Esophagus squamous epithelium (tissue), 5 donors: ENCODE measurements at places on chromosomes 13 and 19.

DNA sequence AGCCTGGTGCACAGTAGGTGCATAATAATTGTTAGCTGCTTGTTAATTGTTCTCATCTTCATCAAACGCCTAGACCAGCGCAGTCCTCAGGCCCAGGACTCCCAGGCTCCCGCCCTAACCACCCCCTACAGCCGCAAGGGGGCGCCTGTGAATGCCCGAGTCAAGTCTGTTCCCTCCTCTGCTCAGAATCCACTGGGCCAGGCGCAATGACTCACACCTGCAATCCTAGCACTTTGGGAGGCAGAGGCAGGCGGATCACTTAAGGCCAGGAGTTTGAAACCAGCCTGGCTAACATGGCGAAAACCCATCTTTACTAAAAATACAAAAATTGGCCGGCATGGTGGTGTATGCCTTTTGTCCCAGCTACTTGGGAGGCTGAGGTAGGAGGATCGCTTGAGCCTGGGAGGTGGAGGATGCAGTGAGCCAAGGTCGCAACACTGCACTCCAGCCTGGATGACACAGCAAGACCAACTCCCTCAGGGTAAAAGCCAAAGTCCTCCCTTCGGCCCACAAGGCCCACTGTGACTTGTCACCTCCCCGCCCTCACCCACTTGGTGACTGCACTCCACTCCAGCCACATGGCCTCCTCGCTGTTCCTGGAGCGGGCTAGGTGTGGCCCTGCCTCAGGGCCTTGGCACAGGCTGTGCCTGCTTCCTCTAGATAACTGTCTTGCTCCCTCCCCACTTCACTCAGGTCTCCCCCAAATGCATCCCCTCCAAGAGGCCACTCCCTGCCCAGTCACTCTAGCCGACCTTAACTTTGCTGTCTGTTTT is 9.1 kb downstream of the ZNF653 start:
- DNase-seq = no peak

DNA sequence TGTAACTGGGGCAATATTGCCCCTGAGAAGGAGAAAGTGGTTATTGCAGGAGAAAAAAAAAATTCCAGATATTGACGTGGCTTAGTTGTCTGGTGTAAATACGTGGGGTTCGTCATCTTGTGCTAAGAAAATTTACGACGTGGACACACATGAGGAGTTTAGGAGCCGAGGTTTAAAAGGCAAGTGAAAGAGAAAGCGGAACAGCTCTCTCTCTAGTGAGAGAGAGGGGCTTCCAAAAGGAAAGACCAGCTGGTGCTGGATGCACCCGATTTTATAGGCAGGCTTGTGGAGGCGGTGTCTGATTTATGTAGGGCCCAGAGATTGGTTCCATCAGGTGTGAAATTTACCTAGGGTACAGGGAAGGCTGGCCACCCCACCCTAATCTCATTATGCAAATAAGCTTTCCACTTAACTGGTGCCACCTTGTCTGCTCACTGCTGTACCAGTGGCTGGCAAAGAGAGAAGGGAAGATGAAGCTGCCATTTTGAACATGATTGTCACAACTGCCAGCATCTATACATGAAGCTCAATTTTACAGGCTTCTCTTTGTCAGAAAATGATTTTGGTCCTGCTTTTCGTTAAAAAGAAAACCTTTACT is 845.1 kb downstream of the DACH1 start:
- no peak for DNase-seq

DNA sequence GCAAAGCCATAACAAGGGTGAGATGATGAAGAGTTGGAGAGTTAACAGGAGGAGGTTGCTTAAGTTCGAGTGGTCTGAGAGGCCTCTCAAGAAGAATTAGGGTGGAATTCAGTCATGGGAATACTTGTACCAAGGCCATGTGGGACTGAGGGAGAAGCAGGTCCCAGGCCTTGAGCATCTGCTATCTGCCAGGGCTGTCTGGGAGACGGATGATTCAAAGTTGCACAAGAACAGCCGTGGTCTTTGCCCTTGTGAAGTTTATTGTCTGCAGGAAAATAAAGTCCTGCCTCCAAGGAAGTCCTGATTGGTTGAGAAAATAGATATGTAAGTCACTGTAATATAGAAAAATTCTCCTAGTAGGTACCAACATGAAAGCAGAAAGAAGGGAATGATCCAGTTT is 178.8 kb upstream of the RFC3 start:
- no peak for DNase-seq

GRCh38 chr13:33375421-33375820 is 89.9 kb upstream of the STARD13 start:
- no peak for DNase-seq

DNA sequence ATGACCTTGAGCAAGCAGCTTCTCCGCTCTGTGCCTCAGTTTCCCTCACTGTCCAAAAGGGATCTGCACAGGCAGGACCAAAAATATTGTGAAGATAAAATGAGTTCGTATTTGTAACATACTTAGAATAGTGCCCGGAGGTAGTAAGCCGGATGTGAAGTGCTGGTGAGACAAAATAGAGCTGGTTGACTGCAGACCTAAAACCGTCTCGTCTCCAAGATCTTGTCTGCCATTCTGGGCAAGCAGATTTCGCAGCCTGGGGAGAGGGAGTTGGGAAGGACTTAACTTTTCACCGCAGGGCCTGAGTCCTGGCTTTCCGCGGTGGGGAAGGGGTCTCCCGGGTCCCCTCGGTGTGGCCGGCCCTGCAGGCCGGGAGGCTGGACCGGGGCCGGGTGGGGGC is 8.2 kb upstream of the BBC3 start:
- no peak for DNase-seq
